ENCODE measurements at places on chromosomes 12 and 14. TPM values are rescaled to one million over a fixed set of nuclear protein-coding genes. Genes with fewer than 3 reads are reported as not detected.

DNA sequence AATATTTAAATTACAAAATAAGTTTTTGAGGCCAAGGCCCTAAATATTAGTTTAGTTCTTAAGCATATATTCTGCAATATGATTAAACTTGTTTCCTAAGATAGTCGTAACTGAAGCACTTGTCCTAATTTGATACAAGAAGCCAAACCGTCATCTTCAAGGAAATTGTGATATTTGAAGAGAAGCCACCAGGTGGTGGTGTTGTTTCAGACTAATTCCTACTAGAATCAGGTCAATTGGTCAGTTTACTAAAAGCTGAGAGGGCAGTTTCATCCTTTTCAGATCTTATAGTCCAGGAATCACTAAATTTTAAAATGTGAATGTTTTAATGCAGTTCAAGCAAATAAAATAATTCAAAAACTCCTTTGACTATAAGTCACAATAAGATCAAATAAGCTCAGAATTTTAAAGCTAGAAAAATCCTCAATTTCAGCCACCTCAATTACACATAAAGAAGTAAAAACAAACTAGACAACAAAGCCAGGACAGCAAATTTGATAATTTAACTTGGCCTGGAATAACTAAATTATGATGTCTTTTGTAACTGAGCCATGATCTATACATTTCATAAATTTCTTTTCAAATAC is 7.1 kb upstream of the ARL1 start:
- H3K36me3 ChIP-seq = no peaks in the 10 kb centered on the region
- H3K4me1 ChIP-seq = no peaks in the 10 kb centered on the region

- no peak overlapping the region for H3K27ac ChIP-seq
- DNase-seq = no peak
- no peaks in the 10 kb centered on the region for H3K4me1 ChIP-seq
- H3K27me3 ChIP-seq = no peaks in the 10 kb centered on the region
- no peaks in the 10 kb centered on the region for H3K36me3 ChIP-seq
Observed at GRCh38 chr12:4939418-4940023, 29.8 kb downstream of the KCNA1 start.

Gene GLIPR1L1
- total RNA-seq = not detected

DNA sequence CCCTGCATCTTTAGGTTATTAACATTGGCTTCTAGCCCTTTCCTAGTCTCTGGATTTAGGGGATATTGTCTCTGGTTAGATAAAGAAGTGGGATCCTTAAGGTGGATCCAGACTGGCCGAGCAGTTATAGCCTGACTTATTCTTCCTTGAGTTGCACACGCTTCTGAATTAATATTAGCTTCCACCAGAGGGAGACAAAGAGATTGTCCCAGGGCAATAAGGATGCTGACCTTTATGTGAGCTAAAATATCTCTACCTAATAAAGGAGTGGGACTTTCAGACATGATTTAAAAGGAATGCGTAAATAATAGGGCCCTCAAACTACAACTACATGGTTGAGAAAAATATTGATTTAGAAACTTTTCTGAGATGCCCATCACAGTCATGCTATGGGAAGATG is 139.7 kb downstream of the SLCO1B3 start:
- DNase-seq = no peak
- no peak overlapping the region for H3K27ac ChIP-seq
- no peaks in the 10 kb centered on the region for H3K36me3 ChIP-seq
- no peak overlapping the region for H3K4me3 ChIP-seq

All from thoracic aorta (tissue), 2 donors.